ENCODE measurements at places on chromosomes 6 and 20. TPM values are rescaled to one million over a fixed set of nuclear protein-coding genes. Genes with fewer than 3 reads are reported as not detected.
A peak's percentile ranks its signal among the peaks of the same experiment; 100 is the strongest.

DNA sequence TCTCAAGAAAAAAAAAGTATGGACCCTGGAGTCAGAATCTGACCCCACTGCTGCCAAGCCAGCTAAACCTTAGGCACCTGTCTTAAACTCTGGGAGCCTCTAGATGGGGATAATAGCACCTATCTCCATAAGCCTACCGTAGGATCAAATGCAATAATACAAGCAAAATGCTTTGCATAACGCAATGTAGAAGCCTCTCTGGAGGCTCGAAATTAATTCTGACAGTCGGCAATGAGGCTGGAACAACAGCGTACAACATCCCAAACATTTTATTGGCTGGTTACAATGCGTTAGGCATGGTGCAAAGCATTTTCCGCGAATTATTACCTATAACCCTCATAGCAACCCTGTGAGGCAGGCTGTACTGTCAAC is 521 bp downstream of the CDK5RAP1 start:
- no peaks in the 10 kb centered on the region for H3K36me3 ChIP-seq
- no peak for DNase-seq
- no peaks in the 10 kb centered on the region for H3K27me3 ChIP-seq

GRCh38 chr6:108251252-108251651 is 9.6 kb downstream of the SNX3 start:
- H3K4me3 ChIP-seq: no peak overlapping the region
- no peak for DNase-seq
- no peaks in the 10 kb centered on the region for H3K27me3 ChIP-seq
- H3K4me1 ChIP-seq: peaks cover 30% of the 10 kb centered on the region
- H3K36me3 ChIP-seq: peaks cover 36% of the 10 kb centered on the region
- no peak overlapping the region for H3K27ac ChIP-seq

DNA sequence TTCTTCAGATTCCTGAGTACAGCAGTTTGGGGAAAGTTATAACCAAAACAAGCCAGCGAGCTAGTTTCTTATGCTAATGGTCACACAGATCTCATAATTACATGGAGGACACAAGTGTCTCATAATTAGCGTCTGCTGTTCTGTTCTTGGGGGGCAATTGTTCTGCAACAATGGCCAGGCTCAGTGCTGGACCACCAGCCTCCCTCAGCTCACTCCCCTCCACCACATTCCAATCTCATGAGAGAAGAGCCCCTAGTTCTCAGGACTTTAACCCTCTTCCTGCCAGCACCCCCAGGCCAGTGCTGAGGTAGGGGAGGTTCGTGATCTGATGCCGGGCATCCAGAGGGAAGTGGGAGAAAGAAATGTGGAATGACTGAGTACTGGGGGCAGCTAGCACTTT is 20.2 kb upstream of the TOX2 start:
- peaks cover 5% of the 10 kb centered on the region for H3K4me1 ChIP-seq
- no peak overlapping the region for H3K4me3 ChIP-seq
- no peak overlapping the region for H3K27ac ChIP-seq

DNA sequence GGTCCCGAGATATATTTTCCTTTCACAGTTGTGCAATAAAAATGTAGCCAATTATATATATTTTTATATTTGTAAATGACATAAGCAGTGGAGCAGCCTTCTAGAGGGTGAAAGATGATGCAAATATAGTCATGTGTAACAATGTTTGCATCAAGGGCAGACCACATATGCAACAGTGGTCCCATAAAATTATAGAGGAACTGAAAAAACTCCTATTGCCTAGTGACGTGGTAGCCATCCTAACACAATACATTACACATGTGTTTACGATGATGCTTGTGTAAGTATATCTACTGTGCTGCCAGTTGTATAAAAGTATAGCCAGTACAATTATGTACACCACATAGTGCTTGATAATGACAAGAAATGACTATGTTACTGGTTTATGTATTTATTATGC is 162.8 kb downstream of the ZFAND3 start:
- no peak for DNase-seq
- no peak overlapping the region for H3K27ac ChIP-seq
- H3K4me3 ChIP-seq: no peak overlapping the region
- no peaks in the 10 kb centered on the region for H3K36me3 ChIP-seq
- no peaks in the 10 kb centered on the region for H3K27me3 ChIP-seq
- H3K4me1 ChIP-seq: peaks cover 38% of the 10 kb centered on the region

DNA sequence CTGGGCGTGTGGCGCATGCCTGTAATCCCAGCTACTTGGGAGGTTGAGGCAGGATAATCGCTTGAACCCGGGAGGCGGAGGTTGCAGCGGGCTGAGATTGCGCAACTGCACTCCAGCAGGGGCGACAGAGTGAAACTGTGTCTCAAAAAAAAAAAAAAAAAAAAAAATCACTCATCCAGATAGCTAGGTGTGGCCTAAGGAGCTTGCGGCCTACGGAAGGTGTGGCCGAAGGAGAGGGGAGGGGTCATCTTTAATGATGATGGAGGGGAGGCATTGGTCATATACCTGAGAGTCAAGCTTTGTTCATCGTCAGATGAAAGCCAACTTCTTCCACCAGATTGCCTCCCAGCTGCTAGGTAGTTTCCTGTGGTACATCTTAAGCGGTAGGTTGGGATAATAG is 801 bp upstream of the PPARD start:
- no peak for DNase-seq
- H3K36me3 ChIP-seq: no peaks in the 10 kb centered on the region
- peaks cover 26% of the 10 kb centered on the region for H3K4me1 ChIP-seq
- peak overlapping the region; percentile 91 for H3K27ac ChIP-seq
- H3K4me3 ChIP-seq: peak overlapping the region; percentile 96
- peaks cover 17% of the 10 kb centered on the region for H3K27me3 ChIP-seq

GRCh38 chr6:12602951-12603672 is 113.5 kb upstream of the PHACTR1 start:
- H3K27ac ChIP-seq: no peak overlapping the region
- peaks cover 19% of the 10 kb centered on the region for H3K4me1 ChIP-seq
- DNase-seq: no peak
- H3K36me3 ChIP-seq: no peaks in the 10 kb centered on the region

- no peak overlapping the region for H3K27ac ChIP-seq
- H3K4me3 ChIP-seq: no peak overlapping the region
- H3K27me3 ChIP-seq: no peaks in the 10 kb centered on the region
- H3K36me3 ChIP-seq: peaks cover 20% of the 10 kb centered on the region
- DNase-seq: no peak
- H3K4me1 ChIP-seq: peaks cover 42% of the 10 kb centered on the region
Observed at GRCh38 chr6:116106146-116106545, 5.5 kb downstream of the NT5DC1 start.

- peaks cover 8% of the 10 kb centered on the region for H3K36me3 ChIP-seq
- no peaks in the 10 kb centered on the region for H3K27me3 ChIP-seq
- no peaks in the 10 kb centered on the region for H3K4me1 ChIP-seq
- H3K27ac ChIP-seq: no peak overlapping the region
Observed at GRCh38 chr6:5693225-5694145, 313.2 kb downstream of the NRN1 start.

DNA sequence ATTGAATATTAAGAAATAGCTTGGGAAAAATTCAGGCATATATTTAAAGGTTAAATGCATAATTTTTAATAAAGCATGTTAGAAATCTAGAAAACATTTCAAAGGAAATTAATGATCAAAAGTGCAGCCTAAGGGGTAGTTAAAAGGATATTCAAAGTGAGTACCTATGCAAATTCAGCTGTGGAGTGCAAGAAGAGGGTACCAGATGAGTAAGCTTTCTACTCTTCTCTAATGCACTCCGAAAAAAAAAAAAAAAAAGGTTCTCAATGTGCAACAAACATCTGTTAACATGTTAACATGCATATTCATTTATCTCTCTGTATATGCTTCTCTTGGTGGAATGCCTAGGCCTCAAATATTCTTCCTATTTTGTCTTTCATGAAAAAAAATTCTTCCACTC is 32.0 kb upstream of the KATNA1 start:
- DNase-seq: no peak
- H3K27ac ChIP-seq: no peak overlapping the region
- H3K27me3 ChIP-seq: no peaks in the 10 kb centered on the region
- H3K36me3 ChIP-seq: peaks cover 32% of the 10 kb centered on the region
- no peaks in the 10 kb centered on the region for H3K4me1 ChIP-seq

GRCh38 chr20:57395111-57395966 is 4.1 kb downstream of the RBM38 start:
- no peaks in the 10 kb centered on the region for H3K27me3 ChIP-seq
- no peak overlapping the region for H3K4me3 ChIP-seq
- H3K27ac ChIP-seq: no peak overlapping the region
- no peak for DNase-seq

GRCh38 chr6:146357578-146358430 is 185.8 kb upstream of the RAB32 start:
- H3K4me3 ChIP-seq: no peak overlapping the region
- H3K27me3 ChIP-seq: no peaks in the 10 kb centered on the region
- no peak for DNase-seq
- no peaks in the 10 kb centered on the region for H3K36me3 ChIP-seq
- no peaks in the 10 kb centered on the region for H3K4me1 ChIP-seq
- no peak overlapping the region for H3K27ac ChIP-seq

The BMP5 gene
- 5.6 TPM for total RNA-seq

GRCh38 chr20:20370094-20370575 is 2.2 kb downstream of the INSM1 start:
- no peak for DNase-seq
- peak overlapping the region; percentile 89 for H3K4me3 ChIP-seq
- H3K36me3 ChIP-seq: no peaks in the 10 kb centered on the region
- peak overlapping the region; percentile 39 for H3K27ac ChIP-seq
- peaks cover 83% of the 10 kb centered on the region for H3K27me3 ChIP-seq

The CGA gene
- total RNA-seq: 30.3 TPM

The C4A gene
- 9.7 TPM for total RNA-seq
